Daoy (cell line): ENCODE measurements at places on chromosomes 5 and 9. TPM values are rescaled to one million over a fixed set of nuclear protein-coding genes. Genes with fewer than 3 reads are reported as not detected.

- DNase-seq: peak; percentile 89
These were observed 62.8 kb upstream of the SUB1 start for GRCh38 chr5:32522429-32523143.

Gene PRR16
- total RNA-seq: 1.3 and 3.3 TPM in 2 replicates

Gene LEAP2
- total RNA-seq: 0.17 and 0.68 TPM in 2 replicates

DNA sequence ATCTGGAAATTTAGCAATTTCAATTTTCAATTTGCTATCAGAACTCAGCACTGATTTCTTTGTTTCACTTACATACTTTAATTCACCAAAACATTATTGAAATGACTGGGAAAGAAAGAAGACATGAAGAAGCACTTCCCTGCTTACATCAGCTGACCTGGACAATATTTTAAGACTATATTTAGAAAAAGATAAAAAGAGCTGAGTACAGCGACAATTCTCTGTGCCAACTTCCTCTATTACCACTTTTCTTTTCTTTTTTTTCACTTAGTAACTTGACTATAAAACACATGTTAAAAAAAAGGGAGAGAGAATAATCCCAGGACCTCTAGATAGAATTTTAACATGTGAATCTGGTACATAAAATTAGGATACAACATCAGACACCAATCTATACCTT, 35.6 kb downstream of the MEF2C start:
- DNase-seq: no peak

GRCh38 chr5:83711982-83712601, 8.6 kb downstream of the HAPLN1 start:
- DNase-seq: peak; percentile 55

GRCh38 chr5:134133995-134134541, 19.6 kb downstream of the TCF7 start:
- DNase-seq: no peak

DNA sequence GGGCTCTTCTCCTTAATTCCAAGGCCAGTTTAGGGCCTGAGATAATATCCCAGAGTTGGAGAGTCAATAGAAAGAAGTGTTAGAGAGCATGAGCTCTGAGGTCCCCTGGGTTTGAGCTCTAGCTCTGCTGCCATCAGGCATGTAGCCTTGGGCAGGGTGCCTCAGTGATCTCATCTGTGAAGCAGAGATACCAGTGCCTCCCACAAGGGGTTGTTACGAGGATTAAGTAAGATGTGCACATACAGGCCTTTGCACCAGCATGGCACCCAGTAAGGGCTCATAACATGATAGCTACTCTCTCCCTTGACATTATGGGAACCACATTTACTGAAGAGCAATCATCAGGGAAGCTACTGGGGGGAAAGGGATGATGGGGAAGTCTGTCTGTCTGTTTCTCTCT, 265.7 kb downstream of the HSPA4 start:
- DNase-seq: no peak

- no peak for DNase-seq
These were observed 162.9 kb downstream of the ELAVL2 start for GRCh38 chr9:23663125-23663524.

GRCh38 chr5:173712609-173713175, 96.2 kb upstream of the BOD1 start:
- no peak for DNase-seq

Gene SARDH
- total RNA-seq: 0.45 and 1.2 TPM in 2 replicates

DNA sequence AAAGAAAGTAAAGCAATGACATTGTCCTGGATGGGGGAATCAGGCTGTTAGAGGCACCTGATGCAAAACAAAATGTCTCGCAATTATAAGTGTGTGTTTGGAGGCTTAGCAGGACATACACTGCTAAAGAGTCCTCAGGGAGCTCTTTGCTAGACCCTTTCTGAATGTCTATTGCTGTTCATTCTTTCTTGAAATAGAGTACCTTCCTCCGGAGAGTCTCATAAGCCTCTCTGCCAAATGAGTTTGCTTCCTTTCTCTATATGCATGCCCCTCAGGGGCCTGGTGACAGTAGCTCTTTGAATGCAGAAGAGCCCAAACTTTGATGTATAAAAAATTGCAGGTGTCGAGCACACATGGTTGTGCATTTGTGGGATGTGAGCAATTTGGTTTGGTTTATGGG, 26.4 kb upstream of the ADAMTSL1 start:
- no peak for DNase-seq

Gene C9orf153
- total RNA-seq: not detected in 2 replicates

DNA sequence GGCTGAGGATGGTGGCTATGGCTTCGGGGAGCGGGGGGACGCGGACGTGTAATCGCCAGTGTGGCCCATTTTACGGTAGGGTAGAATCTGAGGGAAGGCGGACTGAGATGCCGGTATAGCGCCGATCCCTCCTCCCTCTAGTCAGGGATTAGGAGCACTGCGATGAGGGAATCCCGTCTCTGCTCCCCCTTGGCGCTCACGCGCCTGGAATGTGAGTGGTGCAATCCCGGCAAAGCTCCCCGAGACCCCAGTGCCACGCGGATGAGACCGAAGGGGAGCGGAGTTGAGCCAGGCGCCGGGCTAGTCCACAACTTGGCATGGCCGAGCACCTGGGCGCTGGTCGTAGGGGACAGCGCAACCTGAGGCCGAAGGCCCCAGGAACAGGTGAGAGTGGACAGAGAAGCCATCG, 2.2 kb downstream of the NPR3 start:
- DNase-seq: no peak
